SJCRH30 (cell line): ENCODE measurements at places on chromosomes 16 and 17.

DNA sequence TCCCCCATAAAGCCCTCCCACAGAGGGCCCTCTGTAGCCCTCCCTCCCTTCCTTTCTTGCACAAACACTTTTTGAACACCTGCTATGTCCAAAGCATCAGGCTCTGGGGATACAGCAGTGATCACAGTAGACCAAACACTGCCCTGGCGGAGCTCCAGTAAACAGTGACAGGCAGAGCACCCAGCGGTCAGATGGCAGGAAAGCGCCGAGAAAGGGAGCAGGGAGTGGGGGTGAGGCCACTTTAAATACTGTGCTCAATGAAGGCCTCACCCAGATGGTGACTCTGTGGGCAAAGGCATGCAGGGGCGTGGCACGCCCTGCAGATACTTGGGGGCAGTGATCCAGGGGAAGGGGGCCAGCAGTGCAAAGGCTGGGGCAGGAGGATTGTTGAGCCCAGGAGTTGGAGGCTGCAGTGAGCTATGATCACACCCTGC, 7.6 kb downstream of the PRR29 start:
- peak; percentile 69 for DNase-seq
- no peaks in the 10 kb centered on the region for H3K27me3 ChIP-seq
- no peaks in the 10 kb centered on the region for H3K36me3 ChIP-seq
- no peak overlapping the region for H3K4me3 ChIP-seq
- H3K27ac ChIP-seq: no peak overlapping the region

GRCh38 chr16:21265104-21265837, 12.8 kb downstream of the CRYM start:
- H3K27me3 ChIP-seq: no peaks in the 10 kb centered on the region
- no peaks in the 10 kb centered on the region for H3K36me3 ChIP-seq
- H3K4me3 ChIP-seq: no peak overlapping the region
- H3K4me1 ChIP-seq: no peaks in the 10 kb centered on the region
- H3K27ac ChIP-seq: no peak overlapping the region
- DNase-seq: no peak

GRCh38 chr16:87995644-87996043, 44.4 kb downstream of the BANP start:
- no peak overlapping the region for H3K4me3 ChIP-seq
- H3K27ac ChIP-seq: no peak overlapping the region
- H3K4me1 ChIP-seq: 0 out of 2 replicates have a peak, but pooled peaks cover 4% of the 10 kb centered on the region
- no peaks in the 10 kb centered on the region for H3K27me3 ChIP-seq

DNA sequence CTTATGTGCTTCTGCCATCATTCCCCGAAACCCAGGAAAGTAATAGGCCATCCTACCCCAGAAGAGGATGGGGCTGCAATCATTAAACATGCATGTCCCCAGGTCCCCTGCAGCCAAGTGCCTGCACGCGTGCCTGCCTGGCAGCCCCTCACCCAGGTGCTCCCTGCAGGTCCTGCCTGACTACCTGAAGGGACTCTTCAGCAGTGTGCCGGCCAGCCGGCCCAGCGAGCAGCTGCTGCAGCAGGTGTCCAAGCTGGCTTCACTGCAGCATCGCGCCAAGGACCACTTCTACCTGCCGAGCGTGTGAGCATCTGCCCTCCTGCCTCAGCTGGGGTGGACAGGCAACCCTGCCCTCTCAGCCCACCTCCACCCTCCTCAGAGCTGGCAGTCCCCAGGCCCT, 16.2 kb upstream of the ALKBH5 start:
- H3K27ac ChIP-seq: no peak overlapping the region

DNA sequence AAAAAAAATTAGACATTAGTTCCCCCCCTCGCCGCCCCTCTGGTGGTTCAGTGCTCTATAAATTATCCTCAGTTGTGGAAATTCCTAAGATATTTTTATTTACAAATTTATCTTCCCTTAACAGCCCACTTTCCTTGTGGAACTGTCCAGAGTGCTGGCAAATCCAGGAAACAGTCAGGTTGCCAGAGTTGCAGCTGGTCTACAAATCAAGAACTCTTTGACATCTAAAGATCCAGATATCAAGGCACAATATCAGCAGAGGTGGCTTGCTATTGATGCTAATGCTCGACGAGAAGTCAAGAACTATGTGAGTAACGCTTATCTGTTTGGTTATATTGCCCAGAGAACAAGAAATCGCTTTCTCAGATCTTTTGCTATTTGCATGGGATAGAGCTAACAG, 2.9 kb downstream of the KPNB1 start:
- peaks cover 17% of the 10 kb centered on the region for H3K4me1 ChIP-seq
- H3K36me3 ChIP-seq: peaks cover 65% of the 10 kb centered on the region
- H3K27ac ChIP-seq: no peak overlapping the region
- DNase-seq: no peak

- H3K4me3 ChIP-seq: no peak overlapping the region
- no peaks in the 10 kb centered on the region; the same call in 1 of the 2 replicates for H3K36me3 ChIP-seq
- no peaks in the 10 kb centered on the region for H3K4me1 ChIP-seq
- H3K27me3 ChIP-seq: no peaks in the 10 kb centered on the region
- no peak for DNase-seq
Observed at GRCh38 chr17:64051153-64051552, 30.7 kb upstream of the ICAM2 start.

- peak overlapping the region; percentile 84 for H3K27ac ChIP-seq
- no peaks in the 10 kb centered on the region for H3K27me3 ChIP-seq
- peak; percentile 77 for DNase-seq
- peaks cover 3% of the 10 kb centered on the region; the same call in 1 of the 2 replicates for H3K36me3 ChIP-seq
- peak overlapping the region; percentile 94 for H3K4me3 ChIP-seq
Observed at GRCh38 chr17:78127888-78128550, 536 bp downstream of the TMC6 start.

DNA sequence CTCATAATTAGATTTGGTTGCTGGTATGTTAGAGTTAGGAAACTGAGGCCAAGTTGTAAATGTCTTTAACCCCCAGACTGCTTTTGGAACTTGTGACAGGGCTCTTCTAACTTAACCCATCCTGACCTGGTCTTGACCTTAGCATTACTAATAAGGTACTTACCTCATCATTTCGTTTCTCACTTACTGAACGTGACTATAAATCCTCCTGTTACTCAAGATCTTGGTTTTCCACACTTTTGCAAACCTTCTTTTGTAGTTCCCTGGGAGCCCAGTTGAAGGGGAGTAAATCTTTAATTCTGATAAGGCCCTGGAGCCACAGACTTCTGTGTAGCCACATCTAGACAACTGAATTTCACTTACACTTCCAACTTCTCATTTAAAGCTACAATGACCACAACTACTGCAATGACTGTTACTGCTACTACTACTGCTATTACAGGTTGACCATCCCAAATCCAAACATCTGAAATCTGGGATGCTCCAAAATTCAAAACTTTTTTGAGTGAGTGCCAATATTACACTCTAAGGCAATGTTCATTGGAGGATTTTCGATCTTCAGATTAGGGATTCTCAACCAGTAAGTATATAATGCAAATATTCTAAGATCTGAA, 248.8 kb upstream of the TBX2 start:
- H3K4me3 ChIP-seq: no peak overlapping the region
- H3K36me3 ChIP-seq: no peaks in the 10 kb centered on the region
- H3K4me1 ChIP-seq: peaks cover 14% of the 10 kb centered on the region
- no peak overlapping the region for H3K27ac ChIP-seq
- DNase-seq: no peak
